ENCODE measurements at places on chromosomes 5 and 9.

- DNase-seq, result no peak
Measured at GRCh38 chr5:107913494-107913893, 242.8 kb upstream of the EFNA5 start.

GRCh38 chr9:28101509-28101908 is 528.2 kb upstream of the C9orf72 start:
- no peak for DNase-seq

DNA sequence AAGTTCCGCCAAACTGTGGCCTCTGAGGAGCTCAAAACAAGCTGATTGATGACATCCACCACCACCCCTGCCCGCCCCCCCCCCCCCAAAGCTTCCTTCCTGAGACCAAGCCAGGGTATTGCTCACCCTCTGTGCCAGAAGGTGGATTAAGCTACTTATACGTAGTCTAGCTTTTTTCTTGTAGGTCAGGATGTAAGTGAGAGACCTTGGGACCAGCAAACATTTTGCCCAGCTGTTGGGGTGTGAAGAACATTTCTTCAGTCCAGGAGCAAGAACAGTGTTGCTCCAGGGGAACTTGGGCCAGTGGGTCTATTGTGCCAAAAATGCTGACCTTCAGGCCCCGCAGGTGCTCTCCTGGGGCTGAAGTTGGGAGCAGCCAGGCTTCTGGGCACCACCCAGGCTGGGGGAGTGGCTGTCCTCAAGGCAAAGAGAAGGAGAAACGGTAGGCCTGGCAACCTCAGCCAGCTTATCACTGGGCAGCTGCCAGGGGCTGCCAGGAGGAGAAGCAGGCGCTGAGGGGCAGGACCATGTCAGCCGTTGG is 18.0 kb downstream of the NEURL1B start:
- DNase-seq, result peak; percentile 43

DNA sequence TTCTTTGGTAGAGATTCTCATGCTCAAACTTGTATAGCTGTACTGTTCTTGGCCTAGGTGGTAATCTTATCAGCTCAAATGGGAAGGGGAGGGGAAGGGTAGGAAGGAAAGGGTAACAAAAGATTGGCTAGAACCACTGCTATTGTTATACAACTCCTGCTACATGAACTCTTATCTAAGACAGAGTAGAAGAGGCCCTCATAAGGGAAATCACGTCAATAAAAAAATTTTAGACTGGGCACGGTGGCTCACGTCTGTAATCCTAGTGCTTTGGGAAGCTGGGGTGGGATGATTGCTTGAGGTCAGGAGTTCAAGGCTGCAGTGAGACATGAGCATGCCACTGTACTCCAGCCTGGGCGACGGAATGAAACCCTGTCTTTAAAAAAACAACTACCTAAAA is 15.9 kb downstream of the STOM start:
- no peak for DNase-seq

DNA sequence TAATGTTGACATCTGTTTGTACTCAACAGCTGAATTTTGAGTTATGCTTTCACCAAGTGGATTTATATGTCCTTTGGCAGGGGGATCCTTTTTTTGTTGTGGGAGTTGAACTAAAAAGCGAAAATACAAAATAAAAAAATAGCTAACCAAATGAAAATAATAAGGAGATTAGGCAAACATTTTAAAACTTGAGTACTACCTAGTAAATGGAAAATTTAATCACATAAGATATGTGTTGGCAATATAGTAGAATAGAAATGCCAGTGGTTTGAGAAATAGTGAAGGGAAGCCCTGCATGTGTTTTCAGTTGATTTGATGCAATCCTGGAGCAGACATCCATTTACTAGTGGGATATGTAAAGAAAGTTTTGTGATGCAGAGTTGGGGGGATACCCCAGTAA is 98.0 kb downstream of the RASGRF2 start:
- DNase-seq, result no peak

GRCh38 chr9:37025823-37026112 is 8.3 kb downstream of the PAX5 start:
- DNase-seq, result no peak

DNA sequence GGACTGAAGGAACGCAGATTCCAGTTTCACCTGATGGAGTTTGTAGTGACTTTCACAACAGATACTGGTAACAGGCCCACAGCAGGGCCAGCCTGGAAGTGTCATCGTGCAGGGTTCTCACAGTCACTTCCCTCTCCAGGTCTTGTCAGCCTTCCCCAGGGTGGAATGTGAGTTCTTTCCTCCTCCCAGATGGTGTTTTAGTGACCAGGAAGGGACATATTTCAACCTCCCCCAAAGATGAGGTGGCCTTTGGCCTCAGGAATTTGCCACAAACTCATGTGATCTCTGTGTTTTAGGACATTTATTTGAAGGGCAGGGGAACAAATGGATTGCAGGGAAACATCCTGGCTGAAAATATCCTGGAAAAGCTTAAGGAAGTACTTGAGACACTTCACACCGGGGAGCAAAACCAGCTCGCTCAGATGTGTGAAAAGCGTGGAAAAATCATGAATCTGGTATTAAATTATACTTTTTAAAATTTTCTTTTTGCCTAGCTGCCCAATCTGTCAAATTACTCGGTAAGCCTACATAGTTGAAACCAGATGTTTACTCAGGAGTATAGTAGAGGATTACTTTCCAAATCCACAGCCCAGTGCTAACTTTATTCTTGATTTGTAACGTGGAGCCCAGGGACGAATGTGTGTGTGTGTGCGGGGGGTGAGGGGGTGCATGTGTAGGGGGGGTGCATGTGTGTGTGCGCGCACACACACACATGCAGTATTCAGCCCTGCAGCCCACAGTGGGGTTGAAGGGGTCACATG is 66.8 kb downstream of the PTPDC1 start:
- DNase-seq, result no peak

GRCh38 chr9:82563094-82563493 is 499.8 kb downstream of the RASEF start:
- DNase-seq, result no peak

DNA sequence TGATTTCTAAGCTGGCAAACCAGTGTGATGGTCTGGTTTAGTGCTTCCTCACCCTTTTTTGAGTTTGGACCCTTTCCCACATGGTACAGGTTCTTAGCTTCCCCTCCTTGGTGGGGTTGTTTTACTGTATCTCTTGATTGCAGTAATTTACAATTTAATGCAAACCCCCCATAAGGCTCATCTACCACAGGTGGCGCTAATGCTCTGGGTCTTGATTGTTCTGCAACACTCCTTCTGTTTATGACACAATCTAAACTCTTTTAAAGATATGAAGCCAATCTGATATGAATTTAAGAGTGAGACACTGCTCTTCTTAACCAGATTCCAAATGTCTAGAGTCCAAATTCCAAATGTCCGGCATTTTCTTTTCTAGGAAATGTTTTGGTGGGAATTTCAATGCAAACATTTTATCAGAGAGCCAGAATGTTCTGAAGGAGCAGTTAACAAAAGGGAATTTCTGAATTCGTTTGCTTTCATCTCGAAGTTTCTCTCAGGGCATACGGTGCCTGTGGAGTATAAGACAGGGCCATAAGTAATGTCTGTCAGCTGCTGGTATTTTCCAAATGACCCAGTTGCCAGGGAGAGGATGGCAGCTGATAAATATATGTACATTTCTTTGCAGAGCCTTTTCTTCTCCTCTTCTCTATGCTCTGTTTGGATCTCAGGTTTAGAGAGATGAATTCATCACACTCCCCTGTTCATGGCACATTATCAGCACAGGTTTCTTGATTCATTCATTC is 246.8 kb downstream of the ARHGAP26 start:
- DNase-seq, result peak; percentile 41

- DNase-seq, result no peak
Measured at GRCh38 chr5:136279314-136279713, 86.0 kb downstream of the TRPC7 start.

GRCh38 chr5:156230887-156231286 is 96.1 kb upstream of the SGCD start:
- DNase-seq, result no peak

DNA sequence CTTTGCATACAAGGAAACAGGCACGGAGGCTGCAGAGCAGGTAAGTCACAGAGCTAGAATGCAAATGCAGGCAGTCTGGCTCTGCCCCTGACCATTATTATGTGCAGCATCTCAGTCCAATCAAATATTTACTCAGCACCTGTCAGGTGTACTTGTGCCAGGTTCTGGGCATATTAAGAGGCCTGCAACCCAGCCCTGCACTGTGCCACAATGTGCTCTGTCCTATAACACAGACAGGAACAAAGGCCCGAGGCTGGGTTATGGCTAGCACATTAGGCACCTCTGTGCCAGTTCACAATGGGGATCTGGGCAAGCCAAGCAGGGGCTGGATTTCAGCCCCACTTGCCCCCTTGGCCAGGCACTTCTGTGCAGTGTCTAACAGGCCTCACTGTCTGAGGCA is 14.0 kb downstream of the ARL15 start:
- DNase-seq, result no peak

GRCh38 chr5:135487839-135488514 is 35.8 kb upstream of the TIFAB start:
- DNase-seq, result no peak

- DNase-seq, result no peak
Measured at GRCh38 chr5:133990396-133990795, 14.4 kb downstream of the VDAC1 start.

DNA sequence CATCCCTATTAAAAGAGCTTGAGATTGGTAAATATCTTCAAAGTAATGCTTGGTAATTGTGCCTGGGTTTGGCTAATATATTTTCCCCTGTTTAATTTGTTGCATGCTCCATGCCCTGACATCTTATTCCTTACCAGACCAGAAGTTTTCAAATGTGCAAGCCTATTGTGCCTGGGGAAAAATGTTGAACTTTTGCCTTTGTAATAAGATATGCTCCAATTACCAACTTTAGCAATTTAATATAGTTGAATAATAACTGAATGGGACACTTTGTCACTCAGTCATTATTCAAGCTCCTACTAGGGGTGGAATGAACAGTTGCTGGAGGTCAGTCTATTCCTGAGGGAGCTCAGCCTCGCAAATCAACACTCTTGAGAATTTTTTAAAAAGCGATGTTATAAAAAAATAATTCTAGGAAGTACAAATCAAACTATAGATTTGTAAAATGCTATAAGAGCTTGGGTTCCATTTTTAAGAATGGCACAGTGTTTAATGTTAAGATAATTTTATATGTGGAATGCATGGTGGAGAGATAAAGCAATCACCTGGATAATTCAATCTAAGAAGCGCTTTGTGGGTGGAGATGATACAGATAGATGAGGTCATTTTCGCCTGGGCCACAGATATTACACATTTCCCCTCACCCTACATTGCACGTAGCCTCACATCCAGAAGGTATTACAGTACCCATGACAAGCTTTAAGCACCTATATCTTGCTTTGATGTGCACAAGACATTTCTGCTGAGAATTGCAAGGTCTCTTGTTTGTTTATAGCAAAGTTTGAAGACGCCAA is 231.8 kb downstream of the PIK3R1 start:
- no peak for DNase-seq

DNA sequence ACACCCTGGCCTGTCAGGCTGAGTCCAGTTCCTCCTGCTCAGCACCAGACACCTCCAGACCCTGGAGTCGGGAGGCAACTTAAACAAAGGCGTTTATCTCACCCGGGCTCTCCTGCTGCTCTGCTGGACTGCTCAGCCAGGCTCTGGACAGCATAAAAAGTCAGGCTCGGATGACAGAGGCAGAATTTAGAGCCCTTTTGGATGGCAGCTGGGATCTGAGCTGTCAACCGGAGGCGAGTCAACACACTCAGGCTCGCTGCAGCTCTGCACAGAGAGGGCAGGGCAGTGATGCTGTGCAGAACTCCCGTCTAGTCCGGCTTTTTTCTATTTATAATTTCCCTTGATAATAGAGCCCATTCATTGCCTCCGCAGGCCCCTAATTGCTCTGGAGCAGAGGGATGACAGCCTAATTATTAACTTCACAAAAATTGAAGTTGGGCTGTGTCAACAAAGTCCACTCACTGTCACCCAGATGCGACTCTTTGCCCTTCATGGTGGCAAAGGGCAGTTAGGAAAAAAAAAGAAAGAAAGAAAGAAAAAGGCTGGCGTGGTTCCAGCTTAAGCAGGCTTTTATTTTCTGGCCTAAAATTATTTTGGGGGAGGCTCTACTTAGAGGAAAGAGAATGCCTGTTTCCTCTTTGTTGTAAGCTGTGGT is 37.6 kb downstream of the STC2 start:
- no peak for DNase-seq

DNA sequence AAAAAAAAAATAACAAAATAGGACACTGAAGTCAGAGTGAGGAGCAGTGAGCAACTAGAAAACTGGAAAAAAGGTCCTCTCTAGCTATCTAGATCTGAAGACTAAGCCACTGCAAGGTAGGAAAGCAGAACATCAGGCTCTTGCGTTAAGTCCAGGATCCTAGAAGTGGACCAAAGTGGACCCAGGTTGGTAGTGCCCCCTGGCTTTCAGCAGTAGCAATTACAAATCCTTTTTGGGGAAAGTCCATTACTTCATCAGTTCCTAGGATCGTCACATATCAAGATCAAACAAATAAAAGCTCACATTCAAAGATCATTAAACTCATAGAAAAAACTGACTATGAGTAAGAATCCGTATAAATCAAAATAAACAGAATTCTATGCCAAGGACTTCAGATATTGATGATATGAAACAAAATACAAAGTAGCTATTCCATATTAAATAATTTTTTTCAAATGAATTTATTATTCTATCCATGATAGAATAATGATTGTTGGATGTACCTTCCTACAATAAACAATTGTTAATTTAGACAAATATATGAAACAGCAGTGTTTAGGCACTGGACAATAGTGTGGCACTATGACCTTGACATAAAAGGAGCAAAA is 6.5 kb upstream of the RICTOR start:
- peak; percentile 28 for DNase-seq

DNA sequence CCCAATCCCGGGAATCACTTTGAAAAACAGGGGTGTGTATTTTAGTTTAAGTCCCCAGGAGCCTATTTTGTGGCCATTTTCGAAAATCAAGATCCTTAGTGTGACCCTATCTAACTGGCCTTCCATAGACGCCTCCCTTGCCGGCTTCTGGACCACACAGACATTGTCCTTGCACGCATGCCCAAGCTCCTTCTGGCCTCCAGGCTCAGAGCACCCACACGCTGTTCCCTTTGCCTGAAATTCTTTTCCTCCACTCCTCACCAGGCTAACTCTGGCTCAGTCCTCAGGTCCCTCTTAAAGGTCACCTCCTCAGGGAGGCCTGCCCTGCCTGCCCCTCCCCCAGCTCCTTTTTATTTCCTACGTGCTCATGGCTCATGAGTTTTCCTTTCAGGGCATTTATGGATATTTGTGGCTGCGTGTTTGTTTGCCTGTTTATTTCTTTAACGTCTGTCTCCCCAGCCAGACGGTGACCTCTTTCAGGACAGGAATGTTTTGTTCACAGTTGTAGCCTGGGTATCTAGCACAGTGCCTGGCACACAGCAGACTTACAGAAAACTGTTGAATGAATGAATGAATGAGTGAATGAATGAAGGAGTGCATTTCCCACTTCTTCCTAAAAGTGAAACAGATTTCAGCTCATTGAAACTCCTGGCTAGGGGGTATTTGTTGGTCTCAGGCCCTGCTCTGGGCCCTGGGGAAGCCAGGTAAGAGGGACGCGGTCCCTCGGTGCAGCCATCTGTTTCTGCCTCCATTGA is 79.1 kb upstream of the IER5L start:
- no peak for DNase-seq

Data from GDM1 (cell line).